ENCODE measurements at places on chromosomes 12 and 14. TPM values are rescaled to one million over a fixed set of nuclear protein-coding genes. Genes with fewer than 3 reads are reported as not detected.
A peak's percentile ranks its signal among the peaks of the same experiment; 100 is the strongest.

DNA sequence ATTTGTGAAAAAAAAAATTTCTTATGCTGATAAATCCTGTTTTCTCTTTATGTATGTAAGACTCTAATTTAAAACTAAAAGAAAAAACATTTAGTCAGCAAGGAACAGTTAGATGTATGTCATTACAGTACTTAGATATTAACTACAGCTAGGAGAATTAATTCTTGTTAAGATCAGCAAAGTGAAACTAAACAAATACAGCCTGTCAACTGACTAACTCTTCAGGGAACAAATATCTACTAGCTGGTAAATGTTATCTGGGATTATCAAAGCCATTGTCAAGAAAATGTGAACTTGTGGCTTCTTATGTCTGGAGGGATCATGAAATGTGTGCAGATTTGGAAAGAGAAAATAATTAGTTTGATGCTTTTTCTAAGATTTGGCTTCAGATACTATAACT lies 27.5 kb downstream of the MGAT4C start:
- H3K4me1 ChIP-seq = peaks cover 13% of the 10 kb centered on the region
- no peak overlapping the region for H3K27ac ChIP-seq
- H3K4me3 ChIP-seq = no peak overlapping the region
- no peak for DNase-seq
- H3K36me3 ChIP-seq = no peaks in the 10 kb centered on the region
- no peaks in the 10 kb centered on the region for H3K27me3 ChIP-seq

DNA sequence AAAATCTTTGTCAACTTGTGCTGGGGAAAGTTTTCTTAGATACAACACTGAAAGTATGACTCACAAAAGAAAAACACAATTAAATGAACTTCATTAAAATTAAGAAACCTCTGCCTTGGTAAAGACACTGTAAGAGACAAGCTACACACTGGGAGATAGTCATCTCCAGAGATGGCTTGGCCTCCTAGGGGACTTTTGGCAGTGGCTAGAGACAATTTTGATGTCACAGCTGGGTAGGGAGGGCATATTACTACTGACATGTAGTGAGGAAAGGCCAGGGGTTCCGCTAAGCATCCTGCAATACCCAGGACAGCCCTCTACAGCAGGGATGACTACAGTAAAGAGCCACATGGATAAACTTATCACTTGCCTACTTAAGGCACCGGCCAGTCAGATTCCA lies 8.7 kb upstream of the RNASE4 start:
- DNase-seq = no peak
- H3K4me3 ChIP-seq = no peak overlapping the region
- peaks cover 6% of the 10 kb centered on the region for H3K4me1 ChIP-seq
- H3K27me3 ChIP-seq = no peaks in the 10 kb centered on the region
- no peaks in the 10 kb centered on the region for H3K36me3 ChIP-seq

DNA sequence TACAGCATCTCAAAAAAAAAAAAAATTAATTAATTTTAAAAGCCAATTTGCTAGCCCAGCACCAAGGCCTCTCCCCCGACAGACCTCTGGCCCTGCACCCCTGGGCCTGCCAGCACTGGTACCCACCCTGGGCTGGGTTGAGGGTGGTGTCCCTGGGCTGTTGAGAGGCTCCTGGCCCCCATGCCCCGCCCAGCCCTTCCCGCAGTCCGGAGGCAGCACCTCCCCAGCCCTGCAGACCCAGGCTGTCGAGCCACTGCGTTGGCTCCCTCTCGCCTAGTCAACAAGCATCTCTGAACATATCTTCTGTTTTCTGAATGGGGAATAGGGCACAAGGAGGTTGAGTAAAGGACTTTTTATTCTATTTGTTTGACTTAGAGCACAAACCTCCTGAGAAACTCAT lies 87.1 kb downstream of the FBXL14 start:
- H3K36me3 ChIP-seq = no peaks in the 10 kb centered on the region
- H3K27me3 ChIP-seq = no peaks in the 10 kb centered on the region
- no peaks in the 10 kb centered on the region for H3K4me1 ChIP-seq
- no peak for DNase-seq
- no peak overlapping the region for H3K27ac ChIP-seq

DNA sequence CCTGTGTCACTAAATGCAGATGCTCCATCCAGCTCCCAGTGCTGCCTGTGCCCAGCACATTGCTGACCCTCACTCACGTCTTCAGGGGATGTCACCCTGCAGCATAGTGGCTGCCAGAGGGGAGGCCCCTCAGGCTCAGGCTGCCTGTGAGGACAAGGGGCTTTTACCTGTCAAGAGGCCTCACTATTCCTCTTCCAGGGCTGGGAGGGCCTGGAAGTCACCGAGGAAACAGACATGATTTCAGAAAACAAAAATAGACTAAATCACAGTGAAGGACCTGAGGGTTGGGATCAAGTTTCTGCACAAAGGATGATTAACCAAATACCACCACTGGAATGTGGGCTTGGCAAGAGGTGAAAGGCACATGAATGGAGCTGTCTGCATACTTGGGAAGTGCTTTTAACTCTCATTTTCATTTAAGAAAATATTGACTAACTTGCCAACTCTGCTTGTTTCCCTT lies 1202.3 kb downstream of the BCL11B start:
- DNase-seq = peak; percentile 82
- peaks cover 14% of the 10 kb centered on the region for H3K4me1 ChIP-seq
- peak overlapping the region; percentile 95 for H3K27ac ChIP-seq
- H3K36me3 ChIP-seq = no peaks in the 10 kb centered on the region
- H3K4me3 ChIP-seq = peak overlapping the region; percentile 0
- no peaks in the 10 kb centered on the region for H3K27me3 ChIP-seq

The SOAT2 gene
- not detected for total RNA-seq

DNA sequence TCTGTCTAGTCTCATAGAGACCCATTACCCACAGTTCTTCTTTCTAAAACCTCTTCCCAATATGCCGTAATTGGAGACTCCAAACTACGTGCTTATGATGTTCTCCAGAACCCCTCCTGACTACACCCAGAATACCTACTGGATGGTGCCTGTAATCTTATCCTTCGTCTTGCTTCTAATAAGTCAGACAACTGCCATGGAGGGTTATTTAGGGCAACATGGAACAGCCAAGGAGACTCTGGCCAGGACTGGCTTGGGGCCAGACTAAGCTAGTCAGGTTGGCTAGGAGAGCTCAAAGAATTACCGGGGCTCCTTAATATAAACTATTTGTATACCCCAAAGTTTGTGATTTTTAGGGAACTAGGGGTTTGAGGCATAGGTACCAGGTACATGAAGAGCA lies 6.8 kb downstream of the PFKM start:
- H3K27ac ChIP-seq = no peak overlapping the region
- no peak overlapping the region for H3K4me3 ChIP-seq
- DNase-seq = no peak
- peaks cover 82% of the 10 kb centered on the region for H3K36me3 ChIP-seq
- peaks cover 17% of the 10 kb centered on the region for H3K4me1 ChIP-seq

DNA sequence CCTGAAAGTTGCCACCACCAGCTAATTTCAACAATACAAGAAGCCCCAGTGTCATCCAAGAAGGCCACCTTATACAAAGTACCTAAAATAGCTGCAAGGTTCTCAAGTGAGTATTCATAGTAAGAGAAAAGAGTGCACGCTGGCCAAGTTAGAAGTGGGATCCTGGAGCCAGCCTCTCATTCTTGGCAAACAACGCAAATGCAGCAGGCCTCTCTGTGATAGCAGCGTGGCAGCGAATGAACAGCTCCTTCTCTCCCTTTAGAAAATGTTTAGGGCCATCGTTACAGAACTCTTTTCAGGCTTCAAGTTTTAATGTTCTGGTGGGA lies 78.0 kb upstream of the IFNG-AS1 start:
- no peaks in the 10 kb centered on the region for H3K36me3 ChIP-seq
- DNase-seq = no peak
- no peaks in the 10 kb centered on the region for H3K27me3 ChIP-seq

- H3K27me3 ChIP-seq = peaks cover 62% of the 10 kb centered on the region
- no peaks in the 10 kb centered on the region for H3K36me3 ChIP-seq
- no peaks in the 10 kb centered on the region for H3K4me1 ChIP-seq
These were observed 531.2 kb downstream of the DIO2 start for GRCh38 chr14:79680087-79680486.

The COX6A1 gene
- total RNA-seq = 518 TPM

GRCh38 chr12:131962069-131962468 lies 12.3 kb downstream of the EP400 start:
- DNase-seq = no peak
- peaks cover 38% of the 10 kb centered on the region for H3K4me1 ChIP-seq
- H3K36me3 ChIP-seq = peaks cover 32% of the 10 kb centered on the region
- H3K4me3 ChIP-seq = no peak overlapping the region
- no peak overlapping the region for H3K27ac ChIP-seq

GRCh38 chr12:102816816-102817434 lies 100.1 kb downstream of the PAH start:
- H3K36me3 ChIP-seq = no peaks in the 10 kb centered on the region
- peaks cover 26% of the 10 kb centered on the region for H3K27me3 ChIP-seq
- peak; percentile 48 for DNase-seq
- H3K27ac ChIP-seq = no peak overlapping the region
- H3K4me1 ChIP-seq = peaks cover 9% of the 10 kb centered on the region
- no peak overlapping the region for H3K4me3 ChIP-seq

The SLC6A12 gene
- not detected for total RNA-seq
